Fibroblast of villous mesenchyme (primary cell): ENCODE measurements at places on chromosomes 2 and 18. TPM values are rescaled to one million over a fixed set of nuclear protein-coding genes. Genes with fewer than 3 reads are reported as not detected.
A peak's percentile ranks its signal among the peaks of the same experiment; 100 is the strongest.

DNA sequence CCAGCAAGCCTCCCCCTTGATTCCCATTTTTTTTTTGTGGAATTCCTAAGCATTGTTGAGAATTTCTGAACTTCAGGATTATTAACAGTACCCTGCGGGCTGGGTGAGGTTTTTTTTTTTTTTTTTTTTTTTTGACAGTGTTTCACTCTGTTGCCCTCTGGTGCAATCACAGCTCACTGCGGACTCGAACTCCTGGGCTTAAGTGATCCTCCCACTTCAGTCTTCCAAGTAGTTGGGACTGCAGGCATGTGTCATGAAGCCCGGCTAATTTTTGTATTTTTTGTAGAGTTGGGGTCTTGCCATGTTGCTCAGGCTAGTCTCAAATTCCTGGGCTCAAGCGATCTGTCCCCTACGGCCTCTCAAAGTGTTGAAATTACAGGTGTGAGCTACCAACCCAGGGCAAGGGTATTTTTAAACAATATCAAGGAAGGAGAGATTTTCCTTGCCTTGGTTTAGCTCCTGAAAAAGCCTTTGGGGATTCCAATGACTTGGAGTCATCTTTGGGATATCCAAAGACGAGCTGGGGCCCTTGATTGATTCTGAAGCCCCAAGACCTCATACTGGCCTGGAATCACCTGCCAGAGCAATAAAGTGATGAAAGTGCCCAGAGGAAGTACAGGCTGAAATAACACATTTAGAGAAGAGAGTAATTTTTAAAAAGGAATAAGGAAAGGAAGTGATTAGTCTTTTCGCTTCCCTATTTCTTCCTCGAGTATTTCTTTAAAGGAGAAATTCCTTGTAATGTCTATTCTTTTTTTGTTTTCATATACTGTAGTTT, 240.2 kb downstream of the TGIF1 start:
- DNase-seq: no peak

- DNase-seq: no peak
Measured at GRCh38 chr2:154452471-154452870, 246.0 kb upstream of the KCNJ3 start.

GRCh38 chr18:79736846-79737245, 57.2 kb downstream of the CTDP1 start:
- DNase-seq: no peak

DNA sequence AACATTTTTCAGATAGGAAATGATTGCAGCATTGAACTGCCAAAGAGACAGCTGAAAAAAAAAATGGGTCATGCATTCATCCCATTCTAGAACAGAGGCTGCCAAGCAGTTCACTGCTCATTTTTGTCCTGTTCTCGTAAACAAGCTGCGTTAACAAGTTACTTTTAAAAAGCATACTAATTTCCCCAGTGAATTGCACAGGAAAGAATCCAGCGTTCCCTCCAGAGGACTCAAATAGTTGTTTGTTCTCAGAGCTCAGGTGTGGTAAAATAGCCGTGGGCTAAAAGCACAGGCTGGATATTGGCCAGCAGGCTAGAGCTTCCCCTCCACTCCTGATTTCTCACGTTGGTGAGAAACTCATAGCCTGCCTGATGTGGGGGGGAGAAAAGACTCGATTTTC, 76.1 kb upstream of the AQP4 start:
- DNase-seq: no peak

- no peak for DNase-seq
Measured at GRCh38 chr2:60837123-60837522, 44.3 kb upstream of the REL start.

- no peak for DNase-seq
Measured at GRCh38 chr2:162013514-162014475, 60.2 kb downstream of the DPP4 start.

- DNase-seq: no peak
Measured at GRCh38 chr2:220703279-220703678, 868.8 kb downstream of the EPHA4 start.

DNA sequence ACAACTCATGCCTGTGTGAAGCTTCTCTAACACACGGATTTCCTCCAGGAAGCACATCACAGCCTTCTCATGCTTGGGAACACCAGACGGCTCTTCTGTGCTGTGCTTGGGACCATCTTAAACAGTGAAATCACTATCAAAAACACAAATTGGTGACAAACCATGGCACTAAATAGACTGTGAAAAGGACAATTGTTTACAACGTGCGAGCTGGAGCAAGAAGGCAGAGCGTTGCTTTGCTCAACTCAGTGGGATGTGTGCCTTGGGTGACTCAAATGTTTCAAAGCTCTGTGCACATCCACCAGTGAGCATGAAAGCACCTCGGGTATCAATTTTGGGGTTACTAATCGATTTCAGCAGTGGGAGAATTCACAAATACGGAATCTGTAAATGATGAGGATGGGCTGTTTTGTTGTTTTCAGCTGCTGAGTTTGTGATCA, 182.4 kb upstream of the ARL4C start:
- no peak for DNase-seq

DNA sequence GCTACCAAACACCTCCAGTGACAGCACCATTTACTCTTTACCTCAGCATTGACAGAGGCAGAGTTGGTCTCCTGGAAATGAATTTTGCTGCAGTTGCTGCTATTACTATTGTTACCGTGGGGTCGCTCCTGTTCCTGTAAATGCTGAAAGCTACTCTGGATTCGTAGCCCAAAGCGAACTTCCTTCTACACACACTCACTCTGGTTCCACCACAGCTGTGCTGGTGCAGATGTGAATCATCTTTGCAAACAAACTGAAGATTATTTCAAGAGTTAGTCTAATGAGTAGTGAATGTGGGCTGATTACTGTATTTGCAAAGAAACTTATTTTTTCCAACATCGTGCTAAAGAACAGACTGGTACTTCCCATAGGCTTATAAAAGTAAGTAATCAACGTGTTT, 304.0 kb downstream of the LPIN1 start:
- peak; percentile 87 for DNase-seq

- no peak for DNase-seq
Measured at GRCh38 chr2:38010995-38011394, 65.0 kb downstream of the CYP1B1 start.

GRCh38 chr18:43013486-43013885, 102.0 kb downstream of the RIT2 start:
- DNase-seq: no peak

DNA sequence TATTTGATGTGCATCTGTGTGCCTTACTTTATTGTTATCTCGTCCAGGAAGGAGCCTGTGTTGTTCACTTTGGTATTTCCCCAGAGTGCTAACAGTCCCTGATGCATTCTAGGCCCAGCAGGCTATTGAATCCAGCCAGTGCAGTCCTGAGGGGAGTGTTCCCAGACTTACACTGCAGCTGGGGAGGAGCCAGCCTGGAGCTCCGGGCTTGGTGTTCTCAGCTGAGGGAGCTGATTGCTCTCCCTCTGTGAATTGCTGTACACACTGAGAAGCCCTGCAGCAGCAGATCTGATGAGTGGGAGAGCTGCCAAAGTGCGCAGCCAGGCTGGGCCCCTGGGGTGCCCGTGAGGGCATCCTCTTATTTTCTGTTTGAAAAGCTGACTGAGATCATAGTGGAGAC, 159.2 kb downstream of the GALNT3 start:
- DNase-seq: peak; percentile 28

- DNase-seq: peak; percentile 86
Measured at GRCh38 chr18:11105463-11105862, 43.9 kb downstream of the PIEZO2 start.

GRCh38 chr2:33139949-33140348, 193.2 kb downstream of the LTBP1 start:
- no peak for DNase-seq

DNA sequence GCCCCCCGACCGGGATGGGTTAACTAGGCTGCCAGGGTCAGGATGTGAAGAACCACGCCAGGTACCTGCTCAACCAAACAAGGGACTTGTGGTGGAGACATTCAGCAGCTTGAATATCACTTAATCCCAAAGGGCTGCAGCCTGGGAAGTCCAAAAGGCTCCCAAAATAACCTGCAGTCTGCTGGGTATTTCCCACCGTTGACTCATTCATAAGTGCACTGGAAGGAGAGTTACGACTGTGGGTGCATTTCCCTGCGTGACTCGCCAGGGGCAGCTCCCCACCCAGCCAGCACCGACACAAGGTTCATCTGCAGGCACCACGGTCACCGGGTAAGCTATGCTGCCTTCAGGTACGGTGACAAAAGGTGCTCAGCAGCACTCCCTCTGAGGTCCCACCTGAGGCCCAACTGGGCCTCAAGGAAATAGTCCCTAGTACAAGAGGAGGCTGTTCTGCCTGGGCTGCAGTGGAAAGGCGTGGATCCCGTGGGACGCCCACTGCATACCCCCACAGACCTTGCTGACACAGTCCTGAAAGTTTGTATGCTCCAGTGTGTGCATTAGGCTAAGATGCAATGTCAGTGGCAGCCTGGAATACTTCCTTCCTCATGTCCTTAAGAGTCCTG, 86.5 kb downstream of the UXS1 start:
- DNase-seq: peak; percentile 18

GRCh38 chr2:167181134-167181533, 292.9 kb downstream of the XIRP2 start:
- no peak for DNase-seq

DNA sequence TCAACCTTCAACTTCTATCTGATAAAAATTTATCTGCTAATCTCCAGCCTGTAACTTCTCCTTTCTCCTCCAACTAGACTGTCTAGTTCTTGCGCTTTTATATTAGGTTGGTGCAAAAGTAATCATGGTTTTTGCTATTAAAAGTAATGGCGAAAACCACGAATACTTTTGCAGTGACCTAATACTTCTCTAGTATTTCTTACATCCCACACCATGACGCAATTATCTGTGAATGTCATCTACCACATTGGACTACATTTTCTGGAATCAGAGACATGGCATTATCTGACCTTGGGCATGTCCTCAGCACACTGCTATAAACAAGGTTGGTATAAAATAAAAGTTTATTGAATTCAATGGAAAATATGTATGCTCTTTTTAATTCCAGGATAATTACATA, 370.2 kb upstream of the LYPD1 start:
- DNase-seq: no peak

DNA sequence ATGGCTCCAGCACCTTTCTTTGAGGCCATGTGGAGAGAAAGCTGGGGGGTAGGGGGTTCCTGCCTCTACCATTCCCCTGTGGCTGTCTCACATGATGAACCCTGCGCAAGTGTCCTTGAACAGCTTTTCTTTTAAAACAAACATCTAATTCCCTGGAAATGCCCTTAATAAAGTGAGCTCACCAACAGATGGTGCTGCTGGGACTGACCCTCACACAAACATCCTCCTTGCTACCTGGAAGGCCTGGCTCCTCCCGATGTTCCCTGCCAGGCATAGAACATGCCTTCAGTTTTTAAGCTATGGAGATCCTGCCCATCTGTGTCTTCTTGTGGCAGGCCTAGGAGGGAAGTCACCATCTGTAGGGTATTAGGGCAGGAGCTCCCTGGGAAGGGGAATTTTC, 60.7 kb upstream of the GATA6 start:
- DNase-seq: peak; percentile 9

- DNase-seq: peak; percentile 49
Measured at GRCh38 chr18:23523429-23524212, 20.3 kb downstream of the RMC1 start.

DNA sequence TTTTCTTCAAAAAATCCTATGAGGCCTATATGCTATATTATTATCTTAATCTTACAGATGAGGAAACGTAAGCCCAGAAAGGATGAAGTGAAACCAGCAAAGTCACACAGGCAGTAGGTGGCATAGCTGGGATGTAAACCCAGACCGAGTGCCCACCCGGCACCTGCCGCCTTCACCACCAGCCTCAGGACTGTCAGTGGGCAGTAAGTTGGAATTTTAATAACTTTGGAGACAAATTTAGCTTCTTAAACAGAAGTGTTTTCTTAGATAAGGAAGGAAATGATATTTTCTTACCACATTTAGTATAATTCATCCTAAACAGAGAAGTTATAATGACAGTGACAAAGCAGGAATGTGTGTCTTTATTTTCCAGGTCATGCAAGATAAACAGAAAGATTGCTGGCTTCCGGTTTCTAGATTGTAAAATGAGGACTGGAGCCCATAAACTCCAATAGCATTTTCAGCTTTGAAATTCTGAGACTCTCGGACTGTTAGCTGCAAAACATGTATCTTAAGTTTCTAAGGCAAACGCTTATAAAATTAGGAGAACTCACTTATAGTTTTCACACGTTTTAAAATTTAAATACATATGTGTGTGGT, 59.3 kb downstream of the CD8B2 start:
- no peak for DNase-seq

DNA sequence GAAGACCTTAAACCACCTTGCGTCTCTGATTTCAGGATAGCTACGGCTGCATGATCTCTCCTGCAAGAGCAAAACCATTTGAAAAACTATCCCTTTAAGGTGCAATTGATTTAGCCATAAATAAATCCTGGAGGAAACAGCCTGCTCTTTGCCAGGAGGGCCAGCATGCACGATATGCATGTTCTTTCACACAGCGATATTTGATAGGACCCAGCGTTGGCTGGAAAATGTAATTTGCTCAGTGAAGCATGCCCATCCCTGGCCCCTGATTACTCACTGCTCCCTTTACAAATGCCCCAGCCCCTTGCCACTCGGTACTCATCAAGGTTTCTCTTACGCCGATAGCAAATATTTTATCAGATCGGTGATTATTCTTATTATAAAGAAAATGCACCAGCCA, 315.4 kb downstream of the CDH2 start:
- DNase-seq: no peak

DNA sequence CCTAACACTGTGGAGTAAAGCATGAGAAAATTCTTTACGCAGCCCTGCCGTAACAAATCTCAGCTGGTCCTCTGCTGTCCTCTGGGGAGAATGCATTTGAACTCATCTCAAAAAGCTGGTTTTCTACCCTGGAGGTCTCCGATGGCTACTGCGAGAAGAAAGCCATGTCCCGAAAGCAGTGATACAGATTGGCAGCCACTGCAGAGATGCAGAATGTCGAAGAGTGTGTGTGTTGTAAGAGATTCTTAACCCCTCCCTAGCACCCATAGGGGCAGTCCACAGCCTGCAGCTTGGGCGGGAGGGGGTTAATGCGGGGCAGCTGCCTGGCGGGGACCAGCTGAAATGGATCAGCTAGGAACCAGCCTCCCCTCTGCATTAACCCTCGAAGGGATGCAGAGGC, 235.9 kb downstream of the ZNF516 start:
- no peak for DNase-seq

- DNase-seq: no peak
Measured at GRCh38 chr2:237092506-237092905, 6.8 kb downstream of the COPS8 start.

DNA sequence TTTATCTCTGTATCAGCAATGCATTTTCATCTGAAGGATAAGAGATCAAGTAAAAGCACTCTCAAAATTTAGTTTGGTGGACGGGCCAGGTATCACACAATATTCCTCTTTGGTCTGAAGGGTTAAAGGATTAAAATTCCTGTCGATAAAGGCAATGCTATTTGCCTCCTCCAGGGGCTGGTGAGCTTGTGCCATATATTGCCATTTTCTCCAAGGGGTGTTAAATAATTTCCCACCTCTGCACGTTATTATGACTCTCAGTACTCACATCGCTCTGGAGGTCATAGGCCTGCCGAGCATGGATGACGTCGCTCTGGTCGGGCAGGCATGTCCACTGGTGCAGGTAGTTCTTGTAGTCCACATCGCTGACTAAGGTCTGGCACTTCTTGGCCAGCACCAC, 94.2 kb downstream of the NEB start:
- no peak for DNase-seq

Gene EML6
- 0.32 and 1.3 TPM in 2 replicates for total RNA-seq

Gene KIAA2012
- under 0.01 TPM in 2 replicates for total RNA-seq

Gene IRS1
- total RNA-seq: 33.2 and 33.8 TPM in 2 replicates

Gene GRHL1
- 0.64 and 1.7 TPM in 2 replicates for total RNA-seq

Gene LDAH
- 11.0 and 25.0 TPM in 2 replicates for total RNA-seq

Gene COLEC12
- total RNA-seq: 3.9 and 7.4 TPM in 2 replicates

Gene CSRNP3
- total RNA-seq: 2.6 and 2.9 TPM in 2 replicates
